ENCODE measurements at places on chromosomes 3 and 15.

- DNase-seq = peak; percentile 50
Measured at GRCh38 chr15:53193149-53193548, 403.0 kb upstream of the ONECUT1 start.

DNA sequence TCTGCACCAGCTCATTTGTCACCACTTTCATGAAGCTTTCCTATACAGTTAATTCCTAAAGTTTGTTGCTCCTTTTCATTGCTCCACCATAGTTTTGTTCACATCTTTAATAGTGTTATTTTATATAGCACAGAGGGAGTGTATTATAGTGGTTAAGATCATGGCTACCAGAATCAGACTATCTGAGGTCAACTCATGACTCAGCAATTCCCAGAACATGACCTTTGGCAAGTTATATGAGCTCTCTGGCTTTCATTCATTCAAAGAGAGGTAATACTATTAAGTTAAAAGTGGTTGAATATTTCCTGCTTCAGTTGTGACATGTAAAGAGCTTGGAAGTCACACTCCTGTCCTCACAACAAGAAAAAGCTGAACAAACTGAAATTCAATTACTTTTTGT, 1073.5 kb downstream of the NAALADL2 start:
- DNase-seq = peak; percentile 23

- DNase-seq = no peak
Measured at GRCh38 chr15:89649716-89650115, 5.6 kb downstream of the KIF7 start.

GRCh38 chr15:65937476-65937875, 68.2 kb downstream of the RAB11A start:
- peak; percentile 67 for DNase-seq

DNA sequence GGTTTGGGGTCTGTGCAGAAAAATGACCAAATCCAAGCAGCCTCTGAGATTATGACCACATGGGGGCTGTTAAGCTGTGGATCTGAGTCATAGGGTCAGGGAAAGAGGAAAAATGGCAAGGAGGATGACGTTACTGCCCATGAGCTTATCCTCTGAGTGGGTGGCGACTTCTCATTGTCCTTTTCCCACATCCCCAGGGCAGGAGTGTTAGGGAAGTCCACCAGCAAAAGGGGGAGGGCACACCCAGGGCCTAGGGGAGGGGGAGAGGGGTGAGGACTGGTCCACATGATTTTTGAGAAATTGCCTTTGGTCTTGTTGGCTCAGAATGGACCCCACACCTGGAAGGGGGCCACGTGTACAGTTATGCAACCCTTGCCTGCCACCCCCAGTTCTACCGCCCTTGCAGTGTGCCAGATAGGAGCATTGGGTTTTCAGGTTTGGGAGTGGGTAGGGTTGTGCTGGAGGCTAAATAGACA, 2.6 kb downstream of the CD276 start:
- DNase-seq = peak; percentile 83

DNA sequence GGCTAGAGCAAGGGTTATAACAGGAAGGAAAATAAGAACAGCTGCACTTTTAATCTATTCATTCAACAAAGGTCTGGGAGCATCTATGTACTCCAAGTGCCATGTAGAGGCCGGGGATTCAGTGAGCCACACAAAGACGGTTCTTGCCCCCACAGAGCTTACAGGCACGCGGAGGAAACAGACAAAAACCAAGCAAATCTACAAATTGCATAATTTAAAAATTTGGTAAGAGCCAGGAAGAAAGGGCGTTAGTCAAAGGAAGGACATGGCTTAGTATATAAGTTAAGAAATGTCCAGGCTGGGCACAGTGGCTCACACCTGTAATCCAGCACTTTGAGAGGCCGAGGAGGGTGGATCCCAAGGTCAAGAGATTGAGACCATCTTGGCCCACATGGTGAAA, 10.4 kb upstream of the GREM1 start:
- DNase-seq = no peak

DNA sequence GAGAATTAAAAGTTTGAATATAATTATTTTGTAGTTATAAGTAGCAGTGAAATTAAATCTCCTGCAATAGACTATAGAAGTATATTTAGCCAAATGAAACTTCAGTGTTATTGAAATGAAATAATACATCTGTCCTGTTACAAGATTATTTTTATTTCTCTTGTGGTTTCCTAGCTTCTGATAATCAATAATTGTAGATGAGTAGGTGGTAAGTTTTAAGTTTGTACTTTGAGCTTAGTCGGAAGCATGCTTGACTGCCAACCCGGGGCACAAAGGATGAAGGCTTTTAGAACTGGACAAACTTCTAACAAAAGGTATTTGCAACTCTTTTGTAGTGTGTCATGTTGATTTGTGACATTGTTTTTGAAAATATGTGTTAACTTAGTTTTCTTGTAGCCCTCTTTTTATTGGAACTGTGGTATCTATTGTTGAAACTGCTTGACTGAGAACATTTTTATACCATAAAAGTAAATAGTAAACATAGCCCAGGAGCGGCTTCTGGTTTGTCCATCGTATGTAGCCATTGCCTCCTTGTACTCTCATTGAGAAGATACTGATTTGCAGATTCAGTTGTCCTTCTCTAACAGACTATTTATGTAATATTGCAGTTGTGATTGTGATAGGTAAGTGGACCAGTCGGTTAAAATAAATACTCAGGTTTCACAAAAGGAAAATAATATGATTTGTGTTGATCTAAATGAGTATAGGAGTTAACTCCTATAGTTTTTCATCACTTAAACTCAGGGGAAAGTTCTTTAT, 2.9 kb downstream of the CTNNB1 start:
- peak; percentile 28 for DNase-seq

GRCh38 chr15:52139599-52140462, 27.3 kb upstream of the BCL2L10 start:
- peak; percentile 81 for DNase-seq

- DNase-seq = peak; percentile 87
Measured at GRCh38 chr15:63093486-63094205, 28.0 kb upstream of the LACTB start.

- DNase-seq = no peak
Measured at GRCh38 chr3:85780806-85781205, 822.0 kb downstream of the CADM2 start.

DNA sequence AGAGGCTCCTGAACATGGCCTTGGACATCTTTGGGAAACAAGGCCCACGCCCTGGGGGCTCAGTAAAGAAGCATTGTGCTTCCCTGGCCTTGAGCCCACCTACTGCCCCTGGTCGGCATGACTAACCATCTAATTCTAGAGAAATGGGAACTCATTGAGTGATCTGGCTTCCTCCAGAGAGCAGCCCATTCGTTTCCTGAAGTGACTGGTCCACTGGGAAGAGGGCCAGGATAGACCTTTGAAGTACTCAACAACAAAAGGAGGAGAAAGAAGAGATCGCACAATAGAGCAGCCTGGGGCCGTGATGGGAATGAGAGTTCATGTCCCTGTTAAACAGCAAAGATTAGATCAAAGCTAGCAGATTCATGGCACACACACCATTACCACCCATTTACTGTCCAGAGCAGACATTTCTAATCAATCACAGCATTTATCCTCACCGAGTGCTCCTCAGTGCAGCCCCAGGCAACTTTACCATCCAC, 514.4 kb upstream of the PROK2 start:
- DNase-seq = peak; percentile 60

DNA sequence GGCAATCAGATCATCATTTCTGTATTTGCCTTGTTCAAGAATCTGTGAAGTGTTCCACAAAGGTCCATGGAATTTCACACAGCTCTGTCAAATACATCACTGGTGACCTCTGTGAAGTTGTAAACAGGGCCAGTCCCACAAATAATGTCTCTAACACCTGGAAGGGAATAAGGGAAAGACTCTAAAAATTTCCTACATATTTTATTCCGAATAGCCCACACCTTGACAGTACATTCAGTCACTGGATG, at the start of gene C3orf49:
TSS of gene C3orf49 (plus strand) at position 149 of the 248 bp plus-strand sequence. CDS start 173 bp downstream, outside the sequence.
- DNase-seq = no peak

DNA sequence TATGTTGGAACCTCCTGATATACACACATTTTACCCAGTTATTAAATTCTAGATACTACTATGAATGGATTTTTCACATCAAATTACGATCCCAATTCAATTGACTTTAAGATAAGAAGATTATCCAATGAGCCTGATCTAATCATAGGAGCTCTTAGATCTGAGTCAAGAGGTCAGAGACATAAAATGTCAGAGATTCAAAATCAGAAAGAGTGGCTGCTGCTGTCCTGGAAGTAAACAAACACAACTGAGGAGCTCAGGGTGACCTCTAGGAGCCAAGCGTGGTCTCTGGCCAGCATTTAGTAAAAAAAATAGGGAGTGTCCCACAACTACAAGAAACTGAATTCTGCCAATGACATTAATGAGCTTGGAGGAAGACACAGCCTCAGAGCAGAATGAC, 557.1 kb upstream of the CBLB start:
- no peak for DNase-seq

- no peak for DNase-seq
Measured at GRCh38 chr3:164779816-164780215, 298.5 kb downstream of the SI start.

All from astrocyte of the hippocampus (primary cell).